Neural crest cell (in vitro differentiated cells): ENCODE measurements at places on chromosomes 13 and 19.

DNA sequence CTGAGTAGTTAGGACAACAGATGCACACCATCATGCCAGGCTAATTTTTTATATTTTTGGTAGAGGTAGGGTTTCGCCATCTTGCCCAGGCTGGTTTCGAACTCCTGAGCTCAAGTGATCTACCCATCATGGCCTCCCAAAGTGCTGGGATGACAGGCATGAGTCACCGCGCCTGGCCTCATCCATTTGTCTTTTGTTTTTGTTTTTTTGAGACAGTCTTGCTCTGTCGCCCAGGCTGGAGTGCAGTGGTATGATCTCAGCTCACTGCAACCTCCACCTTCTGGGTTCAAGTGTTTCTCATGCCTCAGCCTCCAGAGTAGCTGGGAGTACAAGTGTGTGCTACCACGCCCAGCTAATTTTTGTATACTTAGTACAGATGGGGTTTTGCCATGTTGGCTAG is 57.0 kb downstream of the DNM2 start:
- no peak for DNase-seq

- DNase-seq, result no peak
These were observed 182.1 kb downstream of the RFC3 start for GRCh38 chr13:33999811-34000605.

GRCh38 chr19:33290082-33290815 is 12.1 kb downstream of the CEBPA start:
- DNase-seq, result no peak

DNA sequence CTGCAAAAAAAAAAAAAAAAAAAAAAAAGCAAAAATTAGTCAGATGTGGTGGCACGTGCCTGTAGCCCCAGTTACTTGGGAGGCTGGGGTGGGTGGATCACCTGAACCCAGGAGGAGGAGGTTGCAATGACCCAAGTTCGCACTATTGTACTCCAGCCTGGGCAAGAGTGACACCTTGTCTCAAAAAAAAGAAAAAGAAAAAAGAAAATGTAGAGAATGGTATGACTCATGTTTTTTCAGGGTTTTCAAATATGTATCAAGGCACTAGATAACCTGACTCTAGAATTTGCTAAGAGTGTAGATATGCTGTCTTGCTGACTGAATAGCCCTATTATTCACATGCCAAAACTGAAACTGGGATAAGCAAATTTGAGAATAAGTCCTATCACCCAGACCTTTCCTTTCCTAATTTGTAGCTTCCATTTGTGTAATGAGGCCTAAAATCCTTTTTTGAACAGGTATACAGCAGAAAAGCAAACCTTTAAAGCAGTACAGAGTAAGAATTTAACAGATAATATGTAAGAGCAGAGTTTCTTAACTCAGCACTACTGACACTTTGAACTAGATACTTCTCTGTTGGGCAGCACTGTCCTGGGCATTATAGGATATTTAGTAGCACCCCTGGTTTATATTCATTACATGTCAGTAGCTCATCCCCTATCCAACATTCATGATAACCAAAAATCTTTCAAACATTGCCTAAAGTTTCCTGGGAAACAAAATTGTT is 108.6 kb downstream of the ELF1 start:
- no peak for DNase-seq

DNA sequence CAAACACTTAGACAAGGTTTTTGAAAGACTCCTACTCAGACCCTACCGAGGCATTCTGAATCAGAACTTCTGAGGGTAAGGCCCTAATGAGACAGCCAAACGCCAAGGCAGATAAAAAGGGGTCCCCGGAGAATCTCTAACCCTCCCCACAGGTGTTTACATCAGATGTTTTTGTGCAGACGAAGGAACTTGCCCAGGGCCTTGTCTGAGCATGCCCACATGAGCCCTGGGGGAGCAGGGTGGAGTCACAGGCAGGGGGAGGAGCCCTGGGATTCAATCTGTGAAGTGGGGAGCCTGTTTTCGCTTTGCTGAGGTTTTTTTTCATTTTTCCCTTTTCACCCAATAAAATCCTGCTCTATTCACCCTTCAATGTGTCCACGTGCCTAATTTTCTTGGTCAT is 61.6 kb upstream of the MED4 start:
- DNase-seq, result peak; percentile 1

- DNase-seq, result no peak
These were observed 96.7 kb downstream of the GJA3 start for GRCh38 chr13:20064128-20064527.

DNA sequence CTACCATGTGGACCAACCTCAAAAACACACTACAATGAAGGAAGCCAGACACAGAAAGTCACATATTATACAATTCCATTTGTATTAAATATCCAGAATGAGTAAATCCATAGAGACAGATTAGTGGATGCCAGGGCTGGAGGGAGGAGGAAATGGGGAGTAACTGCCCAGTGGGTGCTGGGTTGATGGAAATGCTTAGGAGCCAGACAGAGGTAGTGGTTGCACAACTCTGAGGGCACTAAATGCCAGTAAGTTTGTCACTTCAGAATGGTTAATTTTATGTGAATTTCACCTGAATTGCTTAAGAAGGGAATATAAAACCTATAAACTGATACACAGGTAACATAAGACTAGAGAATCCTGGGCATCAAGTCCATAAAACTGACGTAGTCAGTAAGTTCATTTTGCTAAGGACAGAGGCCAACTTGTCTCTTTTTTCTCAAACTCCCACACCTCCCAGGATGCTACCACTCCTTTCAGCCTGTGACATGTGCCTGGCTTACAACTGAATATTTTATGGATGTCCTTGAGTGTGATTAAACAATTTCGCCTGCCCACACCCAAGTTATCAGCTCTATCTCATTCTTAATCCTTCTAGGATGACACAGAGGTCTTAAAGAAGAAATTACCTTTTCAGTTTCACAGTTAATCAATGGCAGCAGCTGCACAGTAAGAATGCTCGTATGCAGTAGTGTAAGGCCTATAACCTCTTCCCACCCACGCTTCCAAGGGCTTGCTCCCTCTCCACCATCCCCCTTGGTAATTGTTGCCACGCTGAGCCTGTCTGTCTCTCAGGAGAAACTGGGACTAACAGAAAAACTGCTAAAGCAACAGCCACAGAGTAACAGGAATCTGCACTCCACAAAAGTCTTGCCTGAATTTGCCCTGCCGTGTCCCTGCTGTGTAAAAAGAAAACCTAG is 5.9 kb upstream of the MLNR start:
- DNase-seq, result no peak

GRCh38 chr19:50721441-50722137 is 1.6 kb upstream of the CLEC11A start:
- DNase-seq, result no peak

GRCh38 chr13:32407854-32408253 is 20.1 kb downstream of the N4BP2L1 start:
- no peak for DNase-seq

DNA sequence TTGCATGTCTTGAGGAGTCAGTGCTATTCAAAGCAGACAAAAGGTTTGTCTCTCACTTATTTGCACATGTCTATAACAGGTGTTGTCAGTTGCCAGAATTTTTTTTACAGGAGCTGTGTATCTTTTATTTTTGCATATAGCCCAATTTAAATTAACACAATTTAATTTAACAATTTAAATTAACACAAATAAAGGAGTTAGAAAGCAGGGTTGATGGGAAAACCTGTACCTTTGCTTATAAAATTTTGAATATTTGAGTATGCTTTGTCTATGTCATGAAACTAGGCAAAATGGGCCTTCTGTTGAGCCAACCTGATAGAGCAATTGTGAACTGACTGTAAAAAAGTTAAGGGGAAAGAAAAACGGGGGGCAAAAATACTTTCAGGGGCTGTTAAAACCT is 78.0 kb downstream of the MAP4K1 start:
- DNase-seq, result no peak

GRCh38 chr19:18894254-18895037 is 1.5 kb downstream of the CERS1 start:
- peak; percentile 56 for DNase-seq

- DNase-seq, result no peak
These were observed 47.8 kb downstream of the COL4A2 start for GRCh38 chr13:110354715-110355473.

- no peak for DNase-seq
These were observed 105.9 kb downstream of the AKAP11 start for GRCh38 chr13:42377640-42378382.

DNA sequence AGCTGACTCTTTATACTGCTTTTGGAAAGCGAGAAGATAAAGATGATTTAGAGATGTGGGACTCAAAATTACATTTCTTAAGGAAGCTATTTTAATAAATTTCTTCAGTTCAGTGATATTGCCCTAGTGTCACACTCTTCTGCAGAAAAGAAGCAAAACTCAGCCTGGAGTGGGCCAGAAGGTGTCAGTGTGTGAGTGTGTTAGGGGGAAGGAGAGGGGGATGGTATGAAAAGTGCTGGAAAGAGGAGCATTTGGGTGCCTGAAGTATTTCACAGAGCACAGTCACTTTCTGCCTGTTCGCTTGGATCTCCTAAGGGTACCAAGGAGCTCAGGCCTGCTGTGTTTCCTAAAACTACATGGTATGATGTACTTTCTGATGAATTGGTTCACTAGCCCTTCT is 84.5 kb upstream of the FRY start:
- no peak for DNase-seq

DNA sequence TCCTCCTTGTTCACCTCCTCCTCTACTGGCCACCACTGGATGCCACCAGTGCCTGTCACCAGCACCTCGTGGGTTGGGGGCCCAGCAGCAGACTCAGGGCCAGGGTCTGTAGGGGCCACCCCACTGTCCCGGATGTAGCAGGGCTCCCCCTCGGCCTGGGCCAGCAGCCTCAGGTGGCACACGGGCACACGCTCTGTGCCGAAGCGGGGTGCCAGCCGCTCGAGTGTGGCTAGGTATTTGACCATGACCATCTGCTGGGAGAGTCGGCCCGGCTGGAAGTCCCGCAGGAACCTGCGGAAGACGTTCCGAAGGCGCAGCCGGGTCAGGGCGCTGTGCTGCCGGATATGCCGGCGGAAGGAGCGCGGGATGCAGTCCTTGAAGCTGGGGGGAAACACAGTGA is 14.9 kb downstream of the TYK2 start:
- no peak for DNase-seq

DNA sequence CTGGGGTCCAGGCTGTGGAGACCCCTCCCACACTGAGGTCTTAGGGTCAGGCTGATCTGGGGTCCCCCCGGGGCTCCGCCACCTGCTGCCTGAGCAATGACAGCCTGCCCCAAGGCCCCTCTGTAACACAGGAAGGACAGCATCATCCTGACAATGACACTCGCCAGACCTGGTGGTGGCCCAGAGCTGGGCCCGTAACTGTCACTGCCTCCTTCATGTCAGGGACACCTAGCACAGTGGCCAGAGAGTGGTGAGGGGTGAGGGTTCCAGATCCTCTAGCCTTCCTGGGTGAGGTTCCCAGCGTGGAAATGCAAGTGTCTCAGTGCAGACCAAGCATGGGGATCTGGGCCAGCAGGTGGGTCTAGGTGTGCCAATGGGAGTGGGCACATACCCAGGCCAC is 27.8 kb downstream of the OPA3 start:
- DNase-seq, result no peak

DNA sequence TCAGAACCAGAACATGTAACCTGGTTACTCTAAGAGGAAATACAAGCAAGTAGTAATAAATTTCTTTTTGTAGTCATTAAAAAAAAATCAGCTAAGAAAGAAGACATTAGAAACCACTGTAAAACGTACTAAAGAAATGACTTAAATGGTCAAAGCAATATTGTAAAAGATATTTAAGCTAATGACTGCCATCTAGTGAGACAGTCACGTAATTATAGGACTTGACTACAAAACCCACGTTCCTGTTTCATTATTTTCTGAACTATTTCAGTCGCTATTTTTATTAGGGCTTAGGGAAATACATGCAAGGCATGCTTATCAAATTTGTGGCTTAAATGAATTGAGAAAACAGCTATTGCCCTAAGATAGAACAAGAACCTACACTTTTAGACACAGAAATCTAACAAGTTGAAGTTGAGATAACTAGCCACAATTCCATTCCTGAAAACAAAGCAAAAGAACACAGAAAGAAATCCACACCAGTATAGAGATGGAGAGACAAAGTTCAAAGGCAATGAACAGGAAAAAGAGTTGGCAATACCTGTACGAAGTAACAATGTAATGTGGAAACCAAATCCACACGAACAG is 17.9 kb downstream of the ALG5 start:
- no peak for DNase-seq

DNA sequence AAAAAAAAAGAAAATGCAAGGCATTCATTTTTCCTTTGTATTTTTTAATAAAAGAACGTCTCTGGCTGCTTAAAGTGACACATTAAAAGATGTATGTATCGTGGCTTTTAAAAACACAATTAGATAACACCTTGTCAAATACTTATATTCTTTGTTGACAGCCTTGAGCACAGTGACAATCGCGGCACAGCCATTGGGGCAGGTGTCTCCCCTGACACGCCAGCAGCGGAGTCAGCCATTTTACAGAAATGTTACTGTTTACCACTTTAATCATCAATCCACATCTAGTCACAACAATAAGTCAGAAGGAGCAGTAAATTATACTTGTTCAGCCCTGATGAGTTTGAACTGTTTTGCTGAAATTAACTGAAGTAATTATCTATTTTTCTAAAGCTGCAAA is 224.1 kb downstream of the ZNF536 start:
- no peak for DNase-seq

GRCh38 chr13:92805766-92806165 is 420.8 kb upstream of the GPC6 start:
- DNase-seq, result no peak

GRCh38 chr19:3187662-3188511 is 2.2 kb downstream of the NCLN start:
- DNase-seq, result no peak

DNA sequence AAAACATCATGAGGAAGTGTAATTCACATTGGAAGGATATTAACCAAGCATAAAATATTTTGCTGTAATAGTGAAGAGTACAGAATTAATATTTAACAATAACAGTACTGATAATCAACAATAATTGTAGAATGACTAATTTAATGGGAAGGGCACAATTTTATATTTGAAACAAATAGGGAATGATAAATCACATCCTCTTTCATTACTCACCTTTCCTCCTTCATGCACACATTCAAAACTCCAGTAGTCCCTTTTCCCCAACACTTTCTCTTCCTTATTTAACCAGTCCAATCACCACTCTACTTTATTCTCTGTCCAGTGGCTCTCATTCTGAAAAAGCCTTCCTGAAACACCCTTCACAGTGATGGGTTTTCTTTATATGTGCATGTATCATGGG is 110.8 kb upstream of the POSTN start:
- no peak for DNase-seq

- DNase-seq, result no peak
These were observed 7.5 kb downstream of the RPS9 start for GRCh38 chr19:54207983-54208783.

DNA sequence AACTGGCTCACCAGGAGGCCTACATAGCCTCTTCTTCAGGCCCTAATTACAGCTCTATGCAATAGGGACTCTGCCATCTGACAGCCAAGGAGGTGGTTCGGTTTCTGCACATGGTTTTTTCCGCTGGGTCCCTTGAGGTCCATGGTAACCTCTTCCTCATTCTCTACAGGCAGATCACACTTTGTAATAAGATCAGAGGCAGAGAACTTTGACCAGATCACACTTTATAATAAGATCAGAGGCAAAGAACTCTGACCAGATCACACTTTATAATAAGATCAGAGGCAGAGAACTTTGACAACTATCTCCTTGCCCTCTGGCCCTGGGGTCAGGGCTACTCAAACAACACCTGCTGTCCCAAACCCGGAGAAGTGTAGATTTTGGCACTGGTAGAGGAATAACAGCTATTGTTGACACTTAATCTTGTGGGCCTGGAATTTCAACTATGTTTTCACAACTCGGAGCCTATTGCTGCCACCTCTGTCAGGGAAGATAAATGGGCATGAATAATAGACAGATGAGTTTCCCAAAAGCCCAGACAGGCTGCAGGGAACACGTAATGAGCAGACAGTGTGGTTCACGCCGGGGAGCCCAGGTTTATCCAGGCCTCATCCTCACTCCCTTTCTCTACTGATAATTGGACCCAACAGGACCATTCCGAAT is 246.1 kb downstream of the UQCRFS1 start:
- DNase-seq, result no peak
